Colonic mucosa (tissue), 4 donors: ENCODE measurements at places on chromosomes 4 and X. TPM values are rescaled to one million over a fixed set of nuclear protein-coding genes. Genes with fewer than 3 reads are reported as not detected.
A peak's percentile ranks its signal among the peaks of the same experiment; 100 is the strongest.

GRCh38 chr4:8055206-8055605 lies 103.4 kb downstream of the ABLIM2 start:
- DNase-seq = no peak

DNA sequence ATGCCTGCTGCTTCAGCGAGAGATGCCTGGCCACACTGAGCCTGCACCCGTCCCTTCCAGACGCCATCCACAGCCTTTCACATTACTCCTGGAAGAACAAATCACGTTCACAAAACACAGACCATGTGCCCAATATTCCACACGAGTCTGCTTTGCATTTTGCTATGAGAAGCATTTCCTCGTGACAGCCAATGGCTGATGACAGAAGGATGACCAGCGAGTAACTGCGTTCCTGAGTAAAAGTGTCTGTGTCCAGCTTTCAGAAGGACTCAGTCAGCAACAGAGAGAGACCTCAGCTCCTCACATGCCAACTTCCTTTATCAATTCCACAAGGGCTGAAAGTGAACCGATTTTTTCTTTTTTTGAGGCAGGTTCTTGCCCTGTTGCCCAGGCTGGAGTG lies 19.5 kb downstream of the NAT8L start:
- DNase-seq = no peak

DNA sequence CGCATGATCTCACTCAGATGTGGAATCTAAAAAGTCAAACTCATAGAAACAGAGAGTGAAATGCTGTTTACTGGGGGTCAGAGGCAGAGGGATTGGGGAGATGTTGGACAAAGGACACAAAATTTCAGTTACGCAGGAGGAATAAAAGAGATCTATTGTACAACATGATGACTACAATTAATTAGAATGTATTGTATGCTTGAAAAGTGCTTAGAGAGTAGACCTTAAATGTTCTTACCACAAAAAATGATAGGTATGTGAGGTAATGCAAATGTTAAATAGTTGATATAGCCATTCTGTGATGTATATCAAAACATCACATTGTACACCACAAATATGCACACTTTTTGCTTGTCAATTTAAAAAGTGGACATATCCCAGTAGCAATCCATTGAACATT lies 36.1 kb upstream of the PHKA2 start:
- no peak for DNase-seq

GRCh38 chr4:25884031-25884782 lies 21.4 kb upstream of the SEL1L3 start:
- DNase-seq = no peak

- DNase-seq = peak; percentile 86
Measured at GRCh38 chrX:56763556-56764152, 34.6 kb downstream of the NBDY start.

Gene HSFX4
- not detected for total RNA-seq
